GM12864 (cell line): ENCODE measurements at places on chromosomes 16 and 17.
A peak's percentile ranks its signal among the peaks of the same experiment; 100 is the strongest.

DNA sequence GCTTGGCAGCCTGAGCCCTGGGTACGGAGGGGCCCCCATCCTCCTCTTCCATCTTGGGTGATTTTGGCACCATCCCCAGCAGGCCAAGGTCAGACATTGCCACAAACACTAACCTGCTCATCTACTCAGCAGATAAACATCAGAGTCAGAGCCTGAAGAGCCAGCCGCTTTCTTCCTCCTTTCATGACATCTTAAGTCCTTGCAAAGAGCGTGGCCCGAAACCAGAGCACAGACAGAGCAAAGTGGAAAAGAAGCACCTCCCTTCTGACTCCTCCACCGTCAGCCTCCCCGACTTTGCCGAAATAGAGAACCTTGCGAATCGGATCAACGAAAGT, 60.4 kb upstream of the RPH3AL start:
- DNase-seq = no peak

DNA sequence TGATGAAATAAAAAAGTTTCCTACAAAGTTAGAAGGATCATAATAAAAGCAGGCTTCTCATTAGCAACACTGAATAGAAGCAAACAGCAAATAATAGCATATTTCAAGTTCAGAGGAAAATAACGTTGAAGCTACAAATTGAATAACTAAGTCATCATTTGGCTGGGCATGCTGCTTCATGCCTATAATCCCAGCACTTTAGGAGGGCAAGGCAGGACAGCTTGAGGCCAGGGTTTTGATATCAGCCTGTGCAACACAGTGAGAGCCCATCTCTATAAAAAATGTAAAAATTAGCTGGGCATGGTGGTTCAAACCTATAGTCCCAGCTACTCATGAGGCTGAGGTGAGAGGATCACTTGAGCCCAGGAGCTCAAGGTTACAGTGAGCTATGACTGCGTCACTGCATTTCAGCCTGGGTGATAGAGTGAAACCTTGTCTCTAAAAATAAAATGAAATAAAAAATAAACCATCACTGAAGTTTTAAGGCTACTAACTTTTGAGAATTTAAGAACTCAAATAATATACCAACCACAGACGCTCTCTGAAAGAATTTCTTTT, 25.5 kb downstream of the NCOR1 start:
- no peak for DNase-seq

DNA sequence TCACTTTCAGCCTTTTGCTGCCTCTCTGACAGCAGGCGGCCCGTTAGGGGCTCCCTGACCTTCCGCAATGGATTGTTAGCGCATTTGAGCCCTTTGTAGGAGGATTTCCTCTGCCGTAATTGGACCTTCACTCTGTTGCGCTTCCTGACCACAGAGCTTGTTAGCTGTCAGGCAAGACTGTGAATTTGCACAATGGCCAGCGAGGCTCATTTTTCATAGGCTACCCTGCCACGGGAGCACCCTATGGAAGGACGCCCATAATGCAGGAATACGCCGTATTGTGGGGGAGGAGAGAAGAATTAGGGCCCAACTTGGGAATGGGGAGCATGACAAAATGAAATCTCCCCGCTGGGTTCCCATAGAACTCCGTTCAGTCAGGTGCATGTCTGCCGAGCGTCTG, 205.2 kb upstream of the NLRP1 start:
- DNase-seq = no peak

DNA sequence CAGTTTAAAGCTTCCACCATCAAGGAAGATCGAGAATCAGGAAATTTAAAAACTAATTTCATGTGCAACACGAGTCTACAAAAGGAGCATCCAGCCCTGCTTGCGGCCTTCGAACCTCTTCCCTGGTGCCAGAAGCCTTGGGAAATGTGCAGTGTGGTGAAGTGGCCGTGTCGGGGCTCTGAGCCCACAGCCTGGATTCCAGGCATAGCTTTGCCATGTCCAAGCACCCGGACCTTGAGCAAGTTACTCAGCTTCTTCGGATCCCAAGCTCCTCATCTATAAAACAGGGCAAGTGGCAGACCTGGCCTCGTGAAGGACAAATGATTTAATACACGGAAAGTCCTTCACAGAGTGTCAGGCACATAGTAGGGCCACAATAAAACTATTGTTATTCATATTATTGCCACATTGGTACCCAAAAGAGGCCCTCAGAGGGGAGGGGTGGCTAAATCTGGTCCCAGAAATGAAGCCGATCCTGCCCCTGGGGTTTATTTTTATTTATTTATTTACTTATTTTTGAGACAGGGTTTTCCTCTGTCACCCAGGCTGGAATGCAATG, 34.8 kb downstream of the COTL1 start:
- no peak for DNase-seq

DNA sequence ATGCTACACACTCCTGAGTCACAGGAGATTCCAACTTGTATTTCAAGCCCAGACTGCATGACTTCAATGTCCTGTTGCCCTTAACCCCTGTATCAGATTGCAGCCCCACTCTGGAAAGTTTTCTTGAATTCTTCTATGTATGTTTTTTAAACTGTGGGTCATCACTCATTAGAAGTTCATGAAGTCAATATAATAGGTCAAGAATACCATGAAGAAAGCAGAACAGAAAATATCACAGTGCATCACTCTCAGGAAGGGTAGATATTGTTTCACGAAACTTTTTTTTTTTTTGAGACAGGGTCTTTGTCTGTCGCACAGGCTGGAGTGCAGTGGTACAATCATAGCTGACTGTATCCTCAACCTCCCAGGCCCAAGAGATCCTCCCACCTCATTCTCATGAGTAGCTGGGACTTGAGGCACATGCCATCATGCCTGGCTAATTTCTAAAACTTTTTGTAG, 20.5 kb downstream of the PRKCB start:
- DNase-seq = no peak

DNA sequence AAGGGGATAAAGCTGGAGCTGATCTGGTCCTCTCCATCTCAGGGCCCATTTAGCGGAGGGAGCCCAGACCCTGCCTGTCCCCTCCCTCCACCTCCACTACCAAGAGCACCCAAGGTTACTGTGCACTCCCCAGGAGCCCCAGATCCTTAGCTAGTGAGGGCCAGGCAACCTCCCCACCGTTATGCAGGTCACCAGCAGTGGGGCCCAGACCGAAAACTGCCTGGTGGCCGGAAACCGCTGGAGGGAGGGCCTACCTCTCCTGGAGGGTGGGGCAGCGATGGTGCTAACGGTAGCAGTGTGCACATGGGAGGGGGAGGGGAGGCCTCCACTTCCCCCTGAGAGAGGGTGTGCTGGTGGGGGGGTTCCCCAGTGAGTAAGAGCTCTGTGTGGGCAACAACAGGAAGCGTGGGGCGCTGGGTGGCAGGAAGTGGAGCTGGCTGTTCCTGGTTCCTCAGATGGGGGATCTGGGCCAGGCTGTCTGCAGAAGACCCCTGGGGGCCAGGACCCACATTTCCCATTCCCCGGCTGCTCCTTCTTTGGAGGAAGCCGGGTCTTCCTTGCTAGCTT, 4.4 kb downstream of the FMNL1 start:
- peak; percentile 92 for DNase-seq

GRCh38 chr16:85917959-85918358, 19.0 kb downstream of the IRF8 start:
- DNase-seq = no peak

DNA sequence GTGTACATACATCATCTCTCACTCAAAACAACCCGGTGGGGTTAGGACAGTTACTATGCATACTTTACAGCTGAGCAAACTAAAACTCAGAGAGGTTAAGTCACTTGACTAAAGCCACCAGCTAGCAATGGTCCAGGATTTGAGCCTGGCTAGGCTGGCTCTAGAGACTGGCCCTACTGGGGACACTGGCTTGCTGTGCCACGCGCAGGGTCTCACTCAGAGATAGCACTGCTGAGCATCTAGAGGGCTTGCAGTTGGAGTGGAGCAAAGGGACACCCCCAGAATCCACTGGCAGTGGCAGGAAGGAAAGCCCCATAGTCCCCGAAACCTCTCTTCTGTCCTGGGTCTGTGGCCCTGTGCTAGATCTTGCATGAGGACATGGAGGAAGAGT, 11.1 kb downstream of the SAMD14 start:
- DNase-seq = no peak

DNA sequence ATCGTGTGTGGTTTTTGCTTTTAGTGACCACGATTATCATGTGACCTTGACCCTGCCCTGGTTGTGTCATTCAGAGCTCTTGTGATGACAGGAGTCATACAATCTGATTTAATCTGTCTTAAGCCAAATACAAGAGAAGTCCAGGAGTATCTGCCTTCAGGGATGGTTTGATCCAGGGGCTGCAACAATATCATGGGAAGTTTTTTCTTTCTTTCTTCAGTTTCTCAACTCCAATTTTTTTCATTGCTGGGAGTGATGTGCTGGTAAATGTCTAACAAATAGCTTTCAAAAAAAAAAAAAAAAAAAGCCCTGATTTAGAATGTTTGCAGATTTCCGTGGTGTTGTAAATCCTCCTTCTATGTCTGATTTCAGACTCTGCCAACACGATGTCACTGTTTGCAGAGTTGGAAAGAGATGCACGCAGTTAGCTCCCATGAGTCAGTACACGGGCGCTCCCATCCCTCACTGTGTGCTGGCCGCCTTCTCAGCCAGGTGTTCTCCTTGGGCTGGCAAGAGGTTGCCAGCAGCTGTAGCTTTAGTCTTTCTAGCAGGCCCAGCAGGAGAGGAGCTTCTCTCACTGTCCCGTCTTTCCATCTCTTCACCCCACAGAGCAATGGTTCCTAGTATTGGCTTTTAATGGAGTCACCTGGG, 229.7 kb downstream of the SNX29 start:
- DNase-seq = no peak

- no peak for DNase-seq
Observed at GRCh38 chr17:79078476-79079190, 4.0 kb downstream of the ENGASE start.

DNA sequence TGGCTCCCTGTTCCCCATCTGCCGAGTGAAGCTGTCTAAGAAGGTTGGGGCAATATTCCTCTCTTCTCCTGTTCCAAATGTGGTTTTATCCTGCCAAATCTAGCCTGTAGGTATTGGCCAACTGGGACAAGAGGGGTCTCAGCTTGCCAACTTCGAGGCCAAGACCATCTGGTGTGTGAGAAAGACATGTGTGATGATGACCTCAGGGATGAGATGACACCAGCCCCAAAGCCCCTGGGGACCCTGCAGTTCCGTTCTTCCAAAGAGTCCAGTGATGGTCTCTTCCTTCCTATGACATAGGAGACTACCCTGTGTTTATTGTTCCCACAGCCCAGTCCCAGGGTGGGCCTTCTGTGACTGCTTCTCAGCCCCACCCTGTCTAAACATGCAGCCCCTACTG, 34.8 kb upstream of the ADAMTS18 start:
- DNase-seq = no peak

DNA sequence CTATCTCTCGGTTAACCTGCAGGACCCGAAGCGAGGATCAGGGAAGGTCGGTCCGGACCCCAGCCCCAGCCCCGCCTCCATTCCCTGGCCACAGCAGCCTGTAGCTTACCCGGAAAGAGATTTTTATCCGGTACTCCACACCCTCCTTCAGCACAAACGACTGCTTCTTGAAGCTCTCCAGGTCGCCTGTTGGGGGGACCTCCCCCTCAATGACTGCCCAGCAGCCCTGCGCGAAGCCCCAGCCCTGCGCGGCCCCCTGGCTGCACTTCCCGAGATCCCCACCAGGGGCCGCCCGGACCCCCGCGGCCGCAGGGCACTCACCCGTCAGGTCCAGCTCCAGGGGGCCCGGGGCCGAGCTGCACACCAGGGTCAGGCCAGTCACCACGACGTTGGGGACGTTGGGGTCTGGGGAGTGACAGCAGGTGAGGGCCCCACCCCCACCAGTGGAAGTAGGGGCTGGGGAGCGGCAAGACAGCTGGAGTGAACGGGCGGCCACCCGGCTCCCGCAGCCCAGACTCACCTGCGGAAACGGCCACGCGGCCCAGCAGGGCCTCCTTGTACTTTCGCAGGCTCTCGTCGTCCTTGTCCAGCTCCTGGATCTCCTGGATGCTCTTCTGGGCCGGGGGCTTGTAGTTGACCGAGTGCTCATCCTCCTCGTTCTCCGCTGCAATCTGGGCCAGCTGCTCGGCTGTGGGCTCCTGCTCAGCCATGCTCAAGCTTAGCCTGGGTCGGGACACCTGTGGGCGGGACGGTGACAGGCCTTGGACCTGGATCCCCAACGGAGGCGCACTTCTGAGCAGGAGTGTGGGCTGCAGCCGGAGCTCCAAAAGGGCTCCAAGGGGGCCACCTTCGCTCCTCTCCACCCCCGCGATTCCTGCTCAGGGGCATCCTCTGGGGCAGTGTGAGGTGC, 1.7 kb downstream of the ARHGDIA start:
- DNase-seq = no peak

DNA sequence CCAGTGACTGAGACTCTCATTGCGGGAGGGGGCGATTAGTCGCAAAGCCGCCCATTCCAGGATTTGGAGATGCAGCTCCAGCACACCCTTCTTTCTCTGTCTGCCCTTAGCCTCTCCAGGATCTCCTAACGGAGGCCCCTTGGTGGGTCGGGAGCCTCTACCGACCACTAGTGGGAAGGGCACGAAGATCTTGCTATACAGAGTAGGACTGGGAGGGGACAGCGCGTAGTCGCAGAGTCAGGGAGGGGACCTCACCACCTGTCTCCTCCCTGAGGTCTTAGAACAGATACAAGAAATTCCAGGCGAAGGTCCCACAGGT, 588 bp upstream of the SMTNL2 start:
- no peak for DNase-seq

- DNase-seq = no peak
Observed at GRCh38 chr17:10290041-10290440, 82.8 kb downstream of the MYH13 start.

GRCh38 chr16:8950580-8951077, 13.1 kb downstream of the USP7 start:
- no peak for DNase-seq

DNA sequence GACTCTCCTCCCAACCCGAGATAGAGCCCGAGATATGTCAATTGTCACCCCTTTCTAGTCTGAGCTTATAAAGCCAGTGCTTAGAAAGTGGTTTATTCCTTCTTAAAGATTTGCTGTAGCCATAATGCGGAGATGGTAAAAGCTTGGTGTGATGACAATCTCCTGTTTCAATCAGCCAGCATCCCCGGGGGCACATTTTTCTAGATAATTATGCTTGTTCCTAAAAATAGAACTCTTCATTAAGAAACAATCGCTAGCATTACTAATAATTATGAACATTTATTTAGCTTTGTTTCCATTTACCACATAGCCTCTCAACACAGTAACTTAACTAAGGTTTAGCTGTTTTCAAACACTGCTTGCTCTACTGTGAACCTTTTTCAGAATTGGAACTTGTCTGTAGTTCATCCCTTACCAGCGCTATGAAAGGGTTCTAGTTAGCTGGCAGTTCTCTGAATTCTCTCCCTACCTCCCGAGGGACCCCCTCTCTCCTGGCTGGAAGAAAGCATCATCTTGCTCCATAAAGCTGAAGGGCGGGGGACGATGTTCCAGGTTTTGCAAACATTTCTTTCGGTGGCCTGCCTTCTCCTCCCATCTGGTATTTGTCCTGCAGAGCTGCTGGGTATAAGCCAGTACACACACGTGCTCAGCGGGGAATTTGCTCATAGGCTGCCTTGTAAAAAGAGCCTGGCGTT, 922 bp upstream of the MRPL58 start:
- DNase-seq = no peak
